ENCODE measurements at places on chromosomes 13 and 19. TPM values are rescaled to one million over a fixed set of nuclear protein-coding genes. Genes with fewer than 3 reads are reported as not detected.

The FPR2 gene
- total RNA-seq, result not detected

The PRKCG gene
- total RNA-seq, result 6.1 TPM

The COL5A3 gene
- 2.6 TPM for total RNA-seq

The ANGPTL8 gene
- total RNA-seq, result not detected

The GPC6 gene
- total RNA-seq, result 5.1 TPM

The MBD3L2B gene
- not detected for total RNA-seq

Measured in A549 treated with AZD2906 at 1 μM for 4 hours (cell line).